GF-D8 (cell line): ENCODE measurements at places on chromosomes 2 and 18.

DNA sequence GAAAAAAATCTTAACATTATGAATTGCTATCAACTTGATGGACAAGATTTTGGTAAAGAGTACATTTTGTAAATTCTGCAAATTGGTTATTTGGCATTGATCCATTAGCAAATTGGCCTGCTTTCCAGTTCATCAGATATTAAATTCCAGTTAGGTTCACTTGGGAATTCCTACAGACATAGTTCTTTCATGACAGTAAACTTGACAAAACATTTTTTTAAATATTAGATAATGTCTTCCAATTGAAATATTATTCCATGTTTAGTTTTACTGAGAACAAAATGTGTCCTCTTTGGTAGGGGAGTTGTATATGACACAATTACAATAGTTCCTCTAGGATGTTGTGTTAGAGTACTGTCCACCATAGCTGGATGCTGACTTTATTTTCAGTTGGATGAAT, 141.9 kb downstream of the LCLAT1 start:
- DNase-seq: no peak

- no peak for DNase-seq
Measured at GRCh38 chr2:65788556-65788955, 356.2 kb upstream of the SPRED2 start.

DNA sequence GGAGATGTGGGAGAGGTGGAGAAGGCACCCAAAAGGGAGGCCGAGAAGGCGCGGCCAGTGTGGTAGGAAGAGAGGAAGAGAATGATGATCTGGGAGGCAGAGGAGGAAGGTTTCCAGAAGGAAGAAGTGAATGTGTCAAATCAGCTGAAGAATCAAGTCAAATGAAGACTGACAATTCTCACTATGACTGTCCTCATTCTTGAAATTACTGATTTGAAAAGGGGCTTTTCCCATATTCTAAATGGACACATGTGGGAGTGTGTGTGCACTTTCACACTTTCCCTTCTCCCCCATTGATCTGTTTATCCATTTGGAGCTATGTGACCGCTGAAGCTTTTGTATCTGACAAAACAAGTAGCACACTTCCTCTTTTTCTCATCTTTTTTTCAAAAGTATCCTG, 6.1 kb downstream of the AFF3 start:
- no peak for DNase-seq

GRCh38 chr2:74846481-74846880, 12.6 kb downstream of the HK2 start:
- no peak for DNase-seq

- no peak for DNase-seq
Measured at GRCh38 chr2:14015113-14015630, 617.3 kb upstream of the LRATD1 start.

DNA sequence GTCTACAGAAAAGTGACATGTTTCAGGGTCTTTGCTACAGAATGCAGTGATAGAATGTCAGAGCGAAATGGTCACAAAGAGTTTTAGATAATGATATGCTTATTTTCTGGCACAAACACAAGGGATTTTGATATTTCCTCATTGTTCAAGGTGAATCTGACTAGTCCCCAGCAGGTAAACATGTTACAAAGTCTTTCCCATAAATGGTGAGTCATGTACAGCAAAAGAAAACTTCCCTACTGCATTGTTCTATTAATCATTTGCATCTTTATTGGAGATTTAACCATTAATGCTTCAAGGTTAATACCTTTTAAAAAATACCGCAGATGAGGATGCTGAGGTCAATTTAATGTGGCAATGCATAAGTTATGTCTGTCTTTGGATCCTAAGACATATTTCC, 19.1 kb upstream of the TRIB2 start:
- DNase-seq: no peak

DNA sequence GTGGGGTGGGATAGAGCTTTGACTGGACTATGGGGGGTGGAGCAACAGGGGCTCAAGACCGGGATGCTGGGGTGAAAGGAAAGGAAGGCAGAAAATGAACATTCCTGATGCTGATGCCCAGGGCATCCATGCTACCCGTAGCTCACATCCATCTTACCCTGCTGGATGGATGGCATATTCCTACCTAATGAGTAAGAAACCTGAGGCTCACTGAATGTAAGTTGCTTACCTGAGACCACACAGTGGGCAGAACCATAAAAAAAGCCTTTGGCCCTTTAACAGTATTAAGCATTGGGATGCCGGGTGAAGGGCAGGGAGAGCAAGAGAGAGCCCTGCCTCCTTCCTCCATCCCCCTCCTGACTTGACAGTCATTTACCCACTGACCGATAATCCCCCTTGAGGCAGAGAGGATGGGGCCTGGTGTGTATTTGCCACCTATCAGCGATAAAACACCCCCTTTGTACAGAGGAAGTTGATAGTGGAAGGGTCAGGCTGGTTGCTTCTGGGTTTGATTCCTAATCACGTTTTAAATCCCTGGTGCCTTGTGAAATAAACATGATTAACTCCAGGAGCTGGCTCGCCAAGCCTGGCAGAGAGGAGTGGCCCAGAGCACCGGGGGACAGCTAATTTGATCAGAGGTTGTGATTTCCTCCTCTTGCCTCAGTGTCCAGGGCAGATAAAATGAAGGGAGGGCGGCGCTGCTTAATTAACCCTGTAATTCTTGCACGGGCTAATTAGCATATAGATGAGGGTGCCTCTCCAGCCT, 105.9 kb upstream of the HS6ST1 start:
- DNase-seq: no peak

DNA sequence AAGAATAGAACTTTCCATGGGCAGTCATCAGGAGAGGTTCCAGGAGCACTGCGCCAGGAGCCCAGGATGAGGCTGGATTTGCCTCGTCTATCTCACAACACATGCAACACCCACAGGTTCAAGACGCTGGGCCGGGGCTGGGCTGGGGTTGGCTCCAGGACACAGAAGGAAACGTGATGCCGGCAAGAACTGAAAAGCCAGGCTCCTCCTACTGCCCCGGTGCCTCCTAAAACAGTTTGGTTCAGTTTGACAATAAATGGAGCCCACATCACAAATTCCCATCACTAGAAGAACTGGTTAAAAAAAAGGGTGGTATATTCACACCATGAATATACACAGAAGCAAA, 75.9 kb downstream of the INHBB start:
- no peak for DNase-seq

DNA sequence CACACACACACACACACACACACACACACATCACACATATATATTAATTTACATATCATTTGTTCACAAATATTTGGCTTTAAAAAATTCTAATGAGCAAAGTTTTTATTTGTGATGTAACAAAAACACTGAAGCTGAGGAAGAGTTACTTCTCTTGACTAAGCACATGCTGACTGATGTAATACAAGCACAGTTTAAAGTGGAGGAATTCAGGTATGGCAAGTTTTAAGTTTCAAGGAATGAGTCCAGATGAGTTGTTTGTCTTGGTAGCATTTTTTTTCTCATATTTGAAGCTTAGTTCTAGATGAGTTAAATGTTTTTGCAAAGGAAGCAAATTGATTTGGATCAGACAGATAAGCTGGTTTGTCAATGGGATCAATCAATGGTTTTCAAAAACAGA, 20.2 kb upstream of the CALCRL start:
- no peak for DNase-seq

DNA sequence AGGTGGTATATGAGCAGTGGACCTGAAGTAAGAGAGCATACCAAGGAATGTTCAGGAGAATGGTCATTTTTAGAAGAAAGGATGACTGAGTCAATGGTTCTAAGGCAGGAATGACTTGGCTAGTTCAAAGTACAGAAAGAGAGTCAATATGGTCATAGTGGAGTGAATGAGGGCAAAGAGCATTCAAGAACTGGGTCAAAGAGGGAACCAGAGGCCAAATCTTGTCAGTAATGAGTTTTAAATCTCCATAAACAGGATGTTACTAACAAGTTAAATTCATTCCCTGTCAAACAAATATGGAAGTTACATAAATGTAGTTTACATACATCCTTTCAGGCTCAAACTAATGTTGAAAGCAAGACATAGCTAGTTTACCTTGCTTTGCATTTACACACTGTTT, 16.1 kb downstream of the CALCRL start:
- DNase-seq: no peak

DNA sequence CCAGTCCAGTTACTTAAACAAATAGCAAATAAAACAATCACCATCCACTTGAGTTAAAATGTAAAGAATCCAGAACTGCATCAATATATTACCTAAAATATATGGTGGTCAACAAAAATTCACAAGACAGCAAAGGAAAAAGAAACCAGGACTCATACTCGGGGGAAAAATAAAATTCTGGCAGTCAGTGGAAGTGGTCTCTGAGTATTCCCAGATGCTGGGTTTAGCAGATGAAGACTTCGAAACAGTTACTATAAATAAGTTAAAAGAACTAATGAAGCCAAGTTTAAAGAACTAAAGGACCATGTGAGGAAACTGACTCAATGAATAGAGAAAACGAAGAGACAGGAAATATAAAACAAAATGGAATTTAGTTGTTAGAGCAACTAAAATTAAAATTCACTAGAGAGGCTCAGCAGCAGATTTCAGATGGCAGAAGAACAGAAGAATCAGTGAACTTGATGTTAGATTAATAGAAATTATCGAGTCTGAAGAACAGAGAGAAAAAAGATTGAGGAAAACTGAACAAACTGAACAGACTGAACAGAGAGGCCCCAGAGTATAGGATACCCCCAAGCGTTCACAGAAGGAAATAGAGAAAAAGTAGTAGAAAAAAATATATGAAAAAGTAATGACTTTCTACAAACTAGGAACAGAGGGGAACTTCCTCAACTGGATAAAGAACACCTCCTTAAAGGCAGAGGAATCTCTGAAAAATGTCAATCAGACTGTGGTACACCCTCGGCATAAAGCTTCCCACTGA, 27.9 kb downstream of the MGAT4A start:
- DNase-seq: no peak

DNA sequence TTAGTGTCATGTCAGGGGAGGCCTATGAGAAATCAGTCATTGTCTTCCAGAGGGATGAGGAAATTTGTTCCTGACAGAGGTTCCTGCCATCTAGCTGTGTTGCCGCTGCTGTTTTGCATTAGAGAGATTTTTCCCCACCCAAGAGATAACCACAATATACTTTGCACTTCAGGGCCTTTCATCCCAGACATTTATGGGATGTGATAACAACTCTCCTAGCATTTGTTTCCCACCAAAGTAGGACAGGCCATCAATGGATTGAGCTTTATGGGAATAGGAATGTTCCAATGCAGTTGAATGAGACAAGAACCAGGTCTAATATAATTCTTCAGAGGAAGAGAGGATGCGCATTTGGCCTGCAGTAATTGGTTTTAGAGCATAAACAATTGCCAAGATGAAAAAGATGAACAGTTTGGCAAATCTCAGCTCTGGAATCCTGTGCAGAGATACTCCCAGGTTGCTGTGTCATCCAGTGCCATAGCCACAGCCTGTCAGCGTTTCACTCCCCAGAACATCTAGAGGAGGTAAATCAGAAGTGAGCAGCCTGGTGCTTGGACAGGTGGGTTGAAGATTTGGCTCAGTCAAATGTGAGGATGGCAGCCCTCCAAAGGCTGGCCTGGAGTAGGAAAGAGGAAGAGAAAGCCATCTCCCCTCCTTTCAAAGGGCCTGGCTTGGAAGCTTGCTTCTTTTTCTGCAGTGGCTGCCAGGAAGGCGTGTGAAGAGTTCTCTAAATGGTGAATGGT, 93.7 kb upstream of the SETBP1 start:
- no peak for DNase-seq

GRCh38 chr2:197657562-197657961, 17.8 kb downstream of the RFTN2 start:
- DNase-seq: no peak

DNA sequence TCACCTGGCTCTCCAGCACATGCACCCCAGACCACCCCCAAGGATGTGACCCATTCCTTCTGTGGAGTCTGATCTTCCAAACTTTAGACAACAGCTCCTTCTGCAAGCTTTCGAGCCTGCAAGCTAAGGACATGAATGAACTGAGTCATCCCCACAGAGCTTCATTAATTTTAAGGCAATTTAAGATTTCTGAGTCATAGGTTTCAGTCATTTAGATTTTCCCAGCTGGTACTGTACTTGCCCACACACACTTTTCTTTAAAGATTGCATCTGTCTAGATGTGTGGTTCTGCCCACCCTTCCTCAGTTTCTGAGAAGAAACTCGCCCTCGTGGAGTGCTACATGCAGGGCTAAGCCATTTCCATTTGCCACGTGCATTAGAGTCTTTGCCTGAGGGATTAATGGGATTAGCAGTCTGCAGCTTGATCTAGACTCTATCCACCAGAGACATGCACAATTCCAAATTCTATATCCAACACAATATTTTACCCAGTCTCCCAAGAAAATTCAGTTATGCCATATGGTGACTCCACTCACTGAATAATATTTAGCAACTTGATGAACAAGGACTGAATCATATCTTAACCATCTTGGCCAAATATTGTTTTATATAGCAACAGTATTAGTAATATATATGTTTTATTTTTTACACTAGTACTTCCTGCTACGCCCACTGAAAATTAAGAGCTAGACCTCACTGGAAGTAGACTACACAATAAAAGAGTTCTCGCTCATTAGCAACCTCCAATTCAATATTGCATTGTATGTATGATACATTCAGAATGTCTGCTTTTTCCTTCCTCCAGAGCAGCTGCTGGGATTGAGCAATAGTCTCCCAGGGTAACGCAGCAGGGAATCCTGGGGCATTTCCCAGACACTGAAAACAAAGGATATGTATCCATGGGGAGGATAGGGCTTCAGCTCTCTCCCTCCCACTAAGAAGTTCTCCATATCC, 14.3 kb upstream of the TRIB2 start:
- DNase-seq: no peak

- no peak for DNase-seq
Measured at GRCh38 chr2:106126705-106127281, 67.3 kb downstream of the UXS1 start.

DNA sequence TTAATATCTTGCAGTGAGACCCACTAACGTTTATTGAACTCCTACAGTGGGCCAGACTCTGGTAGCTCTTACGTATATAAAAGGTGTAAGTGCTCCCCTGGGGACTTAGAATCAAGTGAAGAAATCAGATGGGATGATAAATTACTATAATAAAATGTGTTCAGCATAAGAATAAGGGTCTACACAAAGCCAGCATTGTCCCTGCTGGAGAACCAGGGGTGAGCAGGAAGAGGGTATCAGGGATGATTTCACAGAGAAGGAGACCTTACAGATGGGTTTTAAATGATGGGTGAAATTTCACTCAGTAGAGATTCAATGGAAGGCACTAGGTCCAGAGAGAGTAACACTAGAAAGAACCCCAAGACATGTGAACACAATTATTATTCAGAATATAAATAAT, 20.7 kb downstream of the NRXN1 start:
- no peak for DNase-seq

DNA sequence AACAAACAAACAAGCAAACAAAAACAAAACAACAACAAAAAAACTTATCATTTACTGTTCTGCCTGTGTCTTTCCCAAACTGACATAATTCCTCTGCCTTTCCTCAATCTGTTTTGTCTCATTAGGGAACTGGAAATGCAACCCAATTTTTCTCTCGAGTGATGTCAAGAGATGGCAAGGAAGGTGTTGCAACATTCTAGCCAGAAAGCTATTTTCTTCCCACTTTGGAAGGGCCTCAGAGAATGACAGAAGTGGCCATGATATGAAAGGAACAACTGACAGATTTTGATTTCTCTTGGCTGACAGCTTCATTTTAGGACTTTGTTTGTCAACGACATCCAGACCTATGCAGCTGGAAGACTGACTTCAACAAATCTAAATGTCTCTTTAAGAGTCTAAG, 24.7 kb downstream of the RND3 start:
- no peak for DNase-seq

GRCh38 chr2:119227346-119227745, 3.7 kb downstream of the STEAP3 start:
- no peak for DNase-seq

- no peak for DNase-seq
Measured at GRCh38 chr18:37332628-37333420, 232.8 kb downstream of the CELF4 start.
